K562 (cell line): ENCODE measurements at places on chromosomes 5 and 9. TPM values are rescaled to one million over a fixed set of nuclear protein-coding genes. Genes with fewer than 3 reads are reported as not detected.

The SPATA6L gene
- total RNA-seq = not detected in 2 replicates

The PCDHGC3 gene
- 0.07 and 0.20 TPM in 2 replicates for total RNA-seq

The ANKRD31 gene
- 0.04 and 0.07 TPM in 2 replicates for total RNA-seq

The FABP6 gene
- not detected in 2 replicates for total RNA-seq

The CCNJL gene
- 0.04 and 0.13 TPM in 2 replicates for total RNA-seq

DNA sequence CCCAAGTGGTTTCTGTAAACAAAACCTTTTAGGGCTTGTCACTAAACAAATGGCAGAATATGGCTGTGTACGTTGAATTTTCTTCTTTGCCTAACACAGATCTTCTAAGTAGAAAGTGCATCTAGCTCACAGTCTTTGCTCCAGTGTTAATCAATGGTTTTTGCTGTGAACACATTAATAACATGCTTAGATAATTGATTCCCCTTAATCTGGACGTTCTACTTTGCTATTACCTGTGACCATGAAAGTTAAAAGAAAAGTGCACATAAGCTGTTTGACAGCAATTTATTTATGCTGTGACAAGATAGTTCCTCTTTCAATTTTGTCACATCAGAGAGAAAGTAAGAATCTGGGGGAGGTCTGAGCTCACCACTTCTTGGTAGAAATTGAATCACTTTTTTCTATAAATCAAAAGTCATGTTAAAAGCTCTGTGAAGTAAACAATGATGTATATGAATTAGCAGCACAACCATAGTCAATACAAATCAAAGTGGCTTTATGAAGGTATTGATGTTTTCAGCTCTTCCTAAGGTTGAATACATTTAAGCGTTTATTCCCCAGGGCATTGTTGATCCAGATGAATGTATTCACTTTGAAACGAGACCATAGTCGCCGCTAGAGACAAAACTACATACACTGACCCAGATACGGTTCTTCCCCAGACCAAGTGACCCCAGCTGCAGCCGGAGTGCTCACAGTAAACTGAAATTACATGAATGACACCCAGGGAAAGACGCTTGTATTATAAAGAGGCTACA, 174.6 kb upstream of the ZNF608 start:
- DNase-seq = no peak

DNA sequence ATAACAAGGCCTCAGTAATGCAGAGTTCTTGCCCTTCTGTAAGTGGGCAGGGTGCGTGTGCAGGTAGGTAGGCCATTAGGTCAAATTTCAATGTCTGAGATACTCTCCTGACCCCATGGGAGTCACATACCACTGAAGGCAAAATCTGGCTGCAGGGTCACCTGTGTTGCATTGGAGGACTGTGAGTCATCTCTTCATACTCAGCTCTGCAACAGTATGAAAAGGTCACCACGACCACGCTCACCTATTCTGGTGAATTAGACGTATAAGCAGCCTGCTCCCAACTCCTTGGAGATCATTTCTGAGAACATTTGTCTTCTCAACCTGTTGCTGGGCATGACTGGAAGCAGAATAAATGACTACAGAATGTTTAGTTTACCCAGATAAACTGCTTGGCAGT, 599.8 kb downstream of the PDE4D start:
- no peak for DNase-seq

DNA sequence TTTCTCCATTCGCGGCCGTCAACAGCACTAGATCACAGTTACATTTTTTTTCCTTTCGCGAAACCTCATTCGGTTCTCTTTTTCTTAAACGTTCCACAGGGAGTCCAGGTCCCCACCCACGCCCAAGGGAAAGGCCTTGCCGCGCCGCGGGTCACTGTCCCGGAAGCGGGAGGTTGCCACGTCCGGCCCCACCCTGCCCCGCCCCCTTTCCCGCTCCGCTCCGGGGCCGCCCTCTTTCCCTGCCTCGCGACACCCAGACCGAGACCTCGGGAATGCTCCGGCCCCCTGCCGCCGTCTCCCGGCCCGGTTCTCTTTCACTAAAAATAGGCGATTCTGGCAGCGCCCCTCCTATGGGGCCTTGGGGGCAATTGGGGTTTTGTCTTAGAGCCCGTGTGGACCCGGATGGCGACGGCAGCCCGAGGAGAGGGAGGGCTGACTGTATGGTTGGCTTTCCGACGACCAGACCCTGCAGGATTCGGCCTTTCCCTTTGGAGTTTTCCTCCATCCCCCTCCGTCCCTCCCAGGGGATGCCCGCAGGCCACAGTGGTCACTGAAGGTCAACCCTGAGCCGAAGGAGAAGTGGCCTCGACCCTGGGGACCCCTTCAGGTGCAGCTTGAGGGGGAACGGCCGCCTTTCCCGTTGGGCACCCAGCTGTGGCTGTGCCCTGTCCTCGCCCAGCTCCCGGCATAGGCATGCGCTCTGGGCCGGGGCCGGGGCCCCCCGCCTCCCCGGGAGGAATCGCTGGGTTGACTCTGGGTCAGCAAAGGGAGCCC, 2.8 kb upstream of the RACK1 start:
- DNase-seq = peak; percentile 90

DNA sequence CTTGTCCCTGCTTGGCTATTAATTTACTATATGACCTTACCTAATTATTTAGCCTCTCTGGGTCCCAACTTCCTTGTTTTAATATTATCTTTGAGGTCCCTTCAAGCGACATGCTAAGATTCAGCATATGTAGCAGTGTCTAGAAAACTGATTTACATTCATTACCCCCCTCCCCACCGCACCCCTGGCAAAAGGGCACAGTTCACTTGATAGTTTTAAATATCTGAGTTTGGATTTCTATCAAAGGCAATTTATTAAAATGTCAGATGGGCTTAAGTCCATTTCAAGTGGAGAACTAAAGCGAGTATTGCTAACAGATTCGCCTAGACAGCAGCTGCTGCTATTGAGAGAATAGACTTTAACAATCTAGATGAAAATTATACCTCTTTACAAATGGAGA, 3.9 kb downstream of the CEMIP2 start:
- no peak for DNase-seq

DNA sequence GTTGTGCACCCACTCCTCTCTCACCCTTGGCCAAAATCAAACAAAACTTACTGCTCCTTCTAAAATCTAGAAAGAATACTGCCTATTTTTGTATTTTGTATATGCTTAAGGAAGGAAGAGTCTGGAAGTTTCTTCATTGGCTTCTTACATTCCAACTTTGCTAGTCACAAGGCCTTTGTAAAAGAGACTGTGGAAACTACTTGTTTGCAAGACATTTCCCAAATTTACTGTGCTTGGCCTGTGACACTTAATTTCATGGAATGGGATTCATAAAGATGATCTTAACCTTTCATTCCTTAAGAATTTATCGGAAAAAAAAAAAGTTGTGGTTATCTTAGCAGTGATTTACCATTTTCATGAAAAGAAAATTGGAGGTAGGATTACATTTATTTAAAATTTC, 208.9 kb downstream of the VPS13A start:
- no peak for DNase-seq

- DNase-seq = peak; percentile 87
Measured at GRCh38 chr9:35604578-35605350, at the start of gene TESK1. TESK1 (plus strand) TSS chr9:35605262; CDS start chr9:35605620, 358 bp downstream.

GRCh38 chr5:6859951-6860638, 146.9 kb downstream of the TENT4A start:
- DNase-seq = no peak

GRCh38 chr9:24608599-24608998, 62.9 kb upstream of the IZUMO3 start:
- DNase-seq = no peak

- DNase-seq = no peak
Measured at GRCh38 chr5:10625700-10626472, 62.0 kb downstream of the ANKRD33B start.

DNA sequence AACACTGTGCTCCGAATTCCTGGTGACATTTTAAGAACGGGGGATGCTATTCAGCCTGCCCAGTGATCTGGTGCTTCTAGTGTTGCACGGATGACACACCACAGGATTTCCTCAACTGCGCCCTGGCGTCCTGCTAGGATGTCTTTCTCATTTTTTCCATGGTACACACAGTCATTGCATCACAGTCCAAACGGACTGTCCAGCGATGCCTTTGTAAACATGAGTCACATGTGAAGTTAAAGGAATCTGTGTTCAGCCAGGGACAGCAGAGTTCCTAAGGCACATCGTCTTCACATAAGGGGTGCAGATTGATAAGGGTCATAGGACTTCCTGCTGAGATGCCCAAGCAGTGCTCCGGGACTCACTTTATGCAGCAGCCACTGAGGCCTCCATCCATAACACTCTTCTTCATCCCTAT, 9.3 kb upstream of the PTPN3 start:
- DNase-seq = no peak

DNA sequence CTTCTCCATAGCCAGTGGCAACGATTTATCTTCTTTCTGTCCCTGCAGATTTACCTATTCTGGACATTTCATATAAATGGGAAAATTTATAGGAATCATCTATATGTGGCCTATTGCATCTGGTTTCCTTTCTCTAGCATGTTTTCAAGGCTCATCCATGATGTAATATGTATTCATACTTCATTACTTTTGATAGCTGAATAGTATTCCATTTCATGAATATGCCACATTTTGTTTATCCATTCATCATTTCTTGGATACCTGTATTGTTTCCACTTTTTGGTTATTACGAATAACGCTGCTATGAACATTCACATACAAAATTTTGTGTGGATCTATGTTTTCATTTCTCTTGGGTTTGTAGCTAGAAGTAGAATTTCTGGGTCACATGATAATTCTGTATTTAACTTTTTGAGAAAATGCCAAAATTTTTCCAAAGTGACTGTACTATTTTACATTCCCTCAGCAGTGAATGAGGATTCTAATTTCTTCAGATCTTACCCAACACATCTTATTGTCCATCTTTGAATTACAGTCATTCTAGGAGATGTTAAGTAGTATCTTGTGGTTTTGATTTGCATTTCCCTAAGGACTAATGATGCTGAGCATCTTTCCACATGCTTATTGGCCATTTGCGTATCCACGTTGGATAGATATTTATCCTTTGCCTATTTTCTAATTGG, 3.6 kb downstream of the IARS1 start:
- no peak for DNase-seq

DNA sequence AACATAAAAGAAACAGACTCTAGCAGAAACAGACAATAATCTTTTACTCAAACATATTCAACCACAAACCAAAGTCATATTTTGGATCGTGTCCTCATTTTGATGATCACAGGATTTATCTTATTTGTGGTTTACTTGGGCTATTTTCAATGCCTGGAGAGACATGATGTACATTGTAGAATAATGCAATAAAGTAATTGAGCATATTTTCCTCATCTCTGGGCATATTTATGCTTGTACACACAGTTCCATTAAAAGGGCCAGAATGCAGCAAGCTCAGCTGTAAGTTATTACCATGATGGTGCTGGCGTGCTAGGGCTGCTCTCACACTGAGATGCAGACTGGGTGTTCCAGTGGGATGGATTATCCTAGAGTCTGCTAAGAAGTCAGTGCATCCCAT, 456.7 kb downstream of the TLE4 start:
- DNase-seq = no peak

DNA sequence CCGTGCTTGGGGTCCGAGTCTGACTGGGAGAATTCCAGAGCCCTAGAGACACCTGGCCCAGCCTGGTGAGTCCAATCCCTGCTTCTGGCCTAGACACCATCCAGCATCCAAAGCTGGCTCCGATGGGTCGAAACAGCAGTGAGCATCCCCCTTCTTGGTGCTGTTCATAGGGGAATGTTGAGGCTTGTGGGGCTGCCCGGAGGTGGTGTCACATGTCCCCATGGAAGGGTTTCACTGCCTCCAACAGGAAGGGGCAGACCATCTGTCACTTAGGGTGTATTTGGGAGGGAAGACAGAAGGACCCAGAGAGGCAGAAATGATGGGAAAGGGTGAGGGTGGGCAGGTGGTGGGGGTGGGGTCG, 13.9 kb downstream of the C9orf50 start:
- DNase-seq = no peak

DNA sequence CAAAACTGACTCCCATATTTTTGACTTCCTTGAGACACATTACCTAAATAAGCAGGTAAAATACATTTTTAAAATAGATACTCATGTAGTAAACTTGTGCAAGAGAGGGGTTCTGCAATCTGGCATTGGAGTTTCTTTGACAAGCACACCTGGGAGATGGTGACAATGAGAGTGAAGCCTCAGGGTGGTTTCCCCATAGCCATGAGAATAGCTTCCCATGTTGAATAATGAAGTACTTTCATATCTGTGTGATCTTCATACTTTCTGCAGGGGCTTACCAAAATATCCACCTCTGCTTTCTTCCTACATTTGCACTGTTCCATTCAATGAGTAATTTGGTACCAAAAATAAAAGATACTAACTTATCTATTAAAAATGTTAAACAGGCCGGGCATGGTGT, 44.7 kb upstream of the VCAN start:
- DNase-seq = no peak

DNA sequence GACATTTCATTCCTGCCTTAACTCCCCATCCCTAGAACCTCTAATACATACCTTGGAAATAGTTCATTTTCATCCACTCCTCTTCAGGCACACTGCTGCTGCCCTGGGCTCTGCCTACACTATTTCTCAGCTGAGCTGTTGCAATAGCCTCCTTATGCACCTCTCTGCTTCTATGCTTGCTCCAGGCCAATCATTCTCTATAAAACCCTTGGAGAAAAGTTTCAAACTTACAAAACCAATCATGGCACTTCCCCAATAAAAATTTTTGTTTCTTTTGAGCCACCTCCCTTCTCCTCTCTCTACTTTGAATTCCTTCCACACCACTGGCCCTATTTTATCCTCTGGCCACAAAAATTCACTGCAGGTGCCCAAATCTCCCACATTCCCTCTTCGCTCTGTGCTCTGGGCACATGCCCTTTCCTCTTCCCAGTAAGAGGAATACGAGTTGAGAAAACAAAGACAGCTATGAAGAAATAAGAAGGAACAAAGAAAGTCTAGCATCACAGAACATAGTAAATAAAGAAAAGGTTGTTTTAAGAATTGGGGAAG, 301.4 kb downstream of the ELAVL2 start:
- no peak for DNase-seq

DNA sequence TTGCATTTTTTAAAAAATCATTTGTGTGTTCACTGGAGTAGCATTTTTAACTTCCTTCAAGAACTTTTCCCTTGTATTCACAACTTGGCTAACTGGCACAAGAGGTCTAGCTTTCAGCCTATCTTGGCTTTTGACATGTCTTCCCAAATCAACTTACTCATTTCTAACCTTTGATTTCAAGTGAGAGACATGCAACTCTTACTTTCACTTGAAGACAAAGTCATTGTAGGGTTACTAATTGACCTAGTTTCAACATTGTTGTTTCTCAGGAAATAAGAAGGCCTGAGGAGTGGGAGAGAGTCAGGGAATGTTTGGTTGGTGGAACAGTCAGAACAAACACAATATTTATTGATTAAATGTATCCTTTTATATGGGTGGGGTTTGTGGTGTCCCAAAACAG, 95.0 kb upstream of the C9orf72 start:
- no peak for DNase-seq

- DNase-seq = no peak
Measured at GRCh38 chr5:168165221-168165914, 126.1 kb upstream of the WWC1 start.
